B cell (primary cell): ENCODE measurements at places on chromosomes 16 and 17.

DNA sequence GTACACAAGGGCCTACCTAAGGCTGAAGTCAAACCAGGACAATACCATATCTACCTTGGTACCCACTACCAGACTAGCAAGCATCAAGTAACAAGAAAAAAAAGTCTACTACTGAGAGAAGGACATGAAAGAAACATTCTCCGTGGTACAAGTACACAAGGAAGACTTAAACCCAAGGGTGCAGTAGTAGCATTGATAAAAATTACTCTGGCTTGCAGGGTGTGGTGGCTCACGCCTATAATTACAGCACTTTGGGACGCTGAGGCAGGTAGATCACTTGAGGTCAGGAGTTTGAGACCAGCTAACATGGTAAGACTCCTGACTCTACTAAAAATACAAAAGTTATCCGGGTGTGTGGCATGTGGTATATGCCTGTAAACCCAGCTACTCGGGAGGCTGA is 386.5 kb upstream of the PMFBP1 start:
- no peak overlapping the region for H3K4me3 ChIP-seq
- H3K36me3 ChIP-seq = no peaks in the 10 kb centered on the region
- H3K27ac ChIP-seq = no peak overlapping the region
- no peaks in the 10 kb centered on the region for H3K27me3 ChIP-seq
- no peak for DNase-seq

DNA sequence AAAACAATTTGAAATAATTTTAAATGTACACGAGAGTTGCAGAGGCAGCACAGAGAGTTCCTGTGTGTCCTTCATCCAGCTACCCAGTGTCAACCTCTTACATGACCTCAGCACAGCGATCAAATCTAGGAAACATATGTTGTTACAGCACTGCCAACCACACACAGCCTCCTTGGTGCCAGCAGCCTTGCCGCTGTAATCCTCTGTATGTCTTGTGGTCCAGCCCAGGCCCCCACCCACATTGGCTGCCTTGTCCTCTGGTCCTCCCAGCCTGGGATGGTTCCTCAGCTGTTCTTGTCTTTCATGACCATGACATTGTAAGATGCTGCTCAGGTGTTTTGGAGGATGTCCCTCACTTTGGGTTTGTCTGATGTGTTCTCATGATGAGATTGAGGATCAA is 178.0 kb downstream of the RPTOR start:
- no peak for DNase-seq
- no peak overlapping the region for H3K27ac ChIP-seq
- H3K36me3 ChIP-seq = peaks cover 3% of the 10 kb centered on the region
- H3K4me1 ChIP-seq = peaks cover 23% of the 10 kb centered on the region

GRCh38 chr17:5621026-5621425 is 36.7 kb upstream of the NLRP1 start:
- no peak for DNase-seq
- H3K4me1 ChIP-seq = no peaks in the 10 kb centered on the region
- no peak overlapping the region for H3K4me3 ChIP-seq
- H3K36me3 ChIP-seq = no peaks in the 10 kb centered on the region
- no peaks in the 10 kb centered on the region for H3K27me3 ChIP-seq

GRCh38 chr16:27340654-27341053 is 26.9 kb downstream of the IL4R start:
- H3K27ac ChIP-seq = peak overlapping the region; percentile 44
- DNase-seq = no peak
- no peak overlapping the region for H3K4me3 ChIP-seq

- H3K36me3 ChIP-seq = peaks cover 36% of the 10 kb centered on the region
- H3K4me3 ChIP-seq = no peak overlapping the region
- H3K4me1 ChIP-seq = no peaks in the 10 kb centered on the region
- H3K27me3 ChIP-seq = no peaks in the 10 kb centered on the region
- no peak overlapping the region for H3K27ac ChIP-seq
- no peak for DNase-seq
Measured at GRCh38 chr17:63653050-63653449, 30.8 kb downstream of the MAP3K3 start.
